ENCODE measurements at places on chromosomes 1 and 21.

DNA sequence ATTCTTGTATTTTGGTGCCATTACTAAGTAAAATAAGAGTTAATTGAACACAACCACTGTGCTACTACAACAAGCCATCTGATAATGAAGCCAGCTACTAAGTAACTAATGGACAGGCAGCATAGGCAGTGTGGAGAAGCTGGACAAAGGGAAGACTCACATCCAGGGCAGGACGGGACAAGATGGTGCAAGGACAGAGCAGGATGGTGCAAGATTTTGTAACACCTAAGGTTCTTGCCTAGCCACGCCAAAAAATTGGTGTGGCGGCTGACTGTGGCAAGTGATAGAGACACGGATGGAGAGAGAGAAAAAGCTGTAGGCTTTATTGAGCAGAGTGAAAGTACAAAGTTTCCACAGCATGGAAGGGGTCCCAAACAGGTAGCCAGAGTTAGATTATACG is 114.0 kb upstream of the VANGL1 start:
- no peak for DNase-seq

DNA sequence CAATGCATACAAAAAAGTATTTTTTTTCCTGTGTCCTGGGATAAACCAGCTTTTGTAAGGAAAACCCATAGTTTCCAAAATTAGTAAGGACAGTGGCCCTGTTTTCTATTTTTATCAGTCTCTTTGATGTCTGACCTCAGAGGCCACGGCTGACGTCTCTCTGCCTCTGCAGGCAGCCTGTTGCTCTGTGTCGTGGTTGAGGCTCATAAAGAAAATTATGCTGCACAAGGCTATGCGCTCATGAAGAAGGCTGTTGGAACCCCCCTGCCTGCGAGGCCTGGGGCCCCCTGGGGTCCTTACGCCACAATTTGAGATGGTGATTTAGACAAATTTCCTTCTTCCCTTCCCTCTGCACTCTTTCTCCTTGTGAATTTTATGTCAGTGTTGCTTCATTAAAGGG is 48.9 kb downstream of the AGPAT3 start:
- DNase-seq: no peak

GRCh38 chr1:92822879-92823278 is 9.0 kb upstream of the RPL5 start:
- no peak for DNase-seq

- no peak for DNase-seq
Measured at GRCh38 chr21:17780539-17780938, 38.6 kb downstream of the C21orf91 start.

DNA sequence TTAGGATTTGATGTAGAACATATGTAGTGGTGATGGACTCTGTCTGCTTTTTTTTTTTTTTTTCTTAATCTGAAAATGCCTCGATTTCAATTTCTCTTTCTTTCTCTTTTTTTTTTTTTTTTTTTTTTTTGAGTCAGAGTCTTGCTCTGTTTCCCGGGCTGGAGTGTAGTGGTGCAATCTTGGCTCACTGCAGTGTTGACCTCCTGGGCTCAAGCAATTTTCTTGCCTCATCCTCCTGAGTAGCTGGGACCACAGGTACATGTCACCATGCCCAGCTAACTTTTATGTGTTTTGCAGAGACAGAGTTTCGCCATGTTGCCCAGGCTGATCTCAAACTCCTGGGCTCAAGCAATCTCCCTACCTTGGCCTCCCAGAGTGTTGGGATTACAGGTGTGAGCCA is 17.4 kb downstream of the MAST2 start:
- DNase-seq: no peak

- no peak for DNase-seq
Measured at GRCh38 chr1:238517711-238518110, 627.0 kb upstream of the ZP4 start.

- DNase-seq: no peak
Measured at GRCh38 chr1:241902391-241903065, 54.5 kb downstream of the EXO1 start.

DNA sequence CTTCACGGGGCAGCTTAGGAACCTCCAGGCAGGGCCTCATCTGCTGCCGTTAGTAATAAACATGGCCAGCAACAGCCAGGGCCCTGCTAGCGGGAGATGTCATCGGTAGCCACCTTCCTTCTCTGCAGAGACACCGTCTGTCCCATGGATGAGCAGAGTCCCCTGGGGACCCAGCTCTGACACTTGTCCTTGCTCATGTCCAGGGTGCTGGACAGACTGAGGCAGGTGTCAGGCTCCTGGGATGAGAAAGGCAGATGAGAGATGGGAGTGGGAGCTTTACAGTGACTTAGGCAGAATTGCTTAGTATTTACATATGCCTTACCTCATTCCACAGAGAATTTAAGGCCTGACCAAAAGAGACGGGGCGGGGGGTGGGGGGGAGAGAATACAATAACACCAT is 25.0 kb downstream of the CAPN2 start:
- no peak for DNase-seq

- no peak for DNase-seq
Measured at GRCh38 chr1:236345728-236346127, 48.4 kb upstream of the EDARADD start.

GRCh38 chr1:204409123-204409522 is 2.5 kb downstream of the PPP1R15B start:
- no peak for DNase-seq

- DNase-seq: no peak
Measured at GRCh38 chr1:107272321-107272720, 131.5 kb downstream of the NTNG1 start.

- DNase-seq: no peak
Measured at GRCh38 chr1:167171286-167171929, 49.3 kb upstream of the POU2F1 start.

DNA sequence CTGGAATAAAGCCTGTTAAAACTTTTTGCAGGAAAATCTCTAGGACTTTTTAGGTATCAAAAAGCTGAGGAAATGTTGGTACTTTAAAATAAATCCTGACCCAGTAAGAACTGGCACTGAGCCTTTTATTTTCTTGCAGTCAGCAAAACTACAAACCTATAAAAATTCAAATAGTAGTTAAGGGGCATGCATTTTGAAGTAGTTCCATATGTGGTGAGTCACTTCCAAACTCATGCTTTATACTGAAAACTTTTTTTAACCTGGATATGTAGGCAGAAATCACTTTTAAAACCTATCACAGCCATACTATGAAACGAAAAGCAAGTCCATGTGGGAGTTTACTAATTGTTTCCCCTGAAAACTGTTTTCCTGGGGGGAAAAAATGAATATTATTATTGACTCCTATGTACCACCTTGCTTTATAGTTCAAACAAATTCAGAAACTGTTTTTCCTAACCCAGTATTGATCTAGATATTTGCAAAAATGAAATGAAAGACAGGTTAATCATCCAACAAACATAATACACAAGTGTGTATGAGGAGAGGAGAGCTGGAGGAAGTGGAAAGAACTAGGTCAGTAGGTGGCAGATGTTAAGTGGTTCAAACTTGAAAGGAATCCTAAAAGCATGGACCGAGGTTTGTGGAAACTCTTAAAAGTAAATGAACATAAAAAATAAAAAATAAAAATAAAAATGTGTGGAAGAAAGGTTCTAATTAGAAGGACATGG is 30.5 kb downstream of the NRIP1 start:
- DNase-seq: no peak

GRCh38 chr21:24093032-24093431 is 1514.2 kb downstream of the MRPL39 start:
- no peak for DNase-seq

GRCh38 chr1:33468967-33469366 is 3.5 kb upstream of the ZSCAN20 start:
- DNase-seq: no peak

GRCh38 chr1:73813716-73814115 is 384.3 kb downstream of the LRRIQ3 start:
- no peak for DNase-seq

GRCh38 chr1:155062702-155063411 is 683 bp upstream of the EFNA4 start:
- peak; percentile 52 for DNase-seq

GRCh38 chr1:157348538-157349480 is 203.5 kb downstream of the FCRL5 start:
- no peak for DNase-seq

- no peak for DNase-seq
Measured at GRCh38 chr21:42188663-42189062, 30.3 kb upstream of the ABCG1 start.

DNA sequence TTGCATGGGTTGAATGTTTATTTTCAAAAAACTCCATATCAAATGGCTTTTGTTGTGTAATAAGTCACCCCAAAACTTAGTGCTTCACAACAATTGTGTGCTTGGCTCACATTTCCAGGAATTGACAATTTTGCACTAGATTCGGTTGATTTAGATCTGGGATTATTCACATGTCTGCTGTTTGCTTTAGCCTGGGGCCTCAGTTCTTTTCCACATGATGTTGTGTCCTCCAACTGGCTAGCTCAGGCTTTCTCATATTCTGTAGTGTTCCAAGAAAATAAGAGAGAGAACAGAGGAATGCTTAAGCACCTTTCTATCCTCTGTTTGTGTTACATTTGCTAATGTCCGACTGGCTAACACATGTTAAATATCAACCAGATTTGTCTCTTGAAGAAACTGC is 281.5 kb upstream of the ADGRL4 start:
- no peak for DNase-seq

GRCh38 chr1:217495249-217495648 is 135.6 kb downstream of the GPATCH2 start:
- no peak for DNase-seq

- no peak for DNase-seq
Measured at GRCh38 chr1:175840787-175841186, 97.4 kb upstream of the TNR start.

GRCh38 chr1:214178102-214178501 is 102.9 kb upstream of the SMYD2 start:
- no peak for DNase-seq

- no peak for DNase-seq
Measured at GRCh38 chr1:109274533-109275476, 8.1 kb downstream of the PSRC1 start.

DNA sequence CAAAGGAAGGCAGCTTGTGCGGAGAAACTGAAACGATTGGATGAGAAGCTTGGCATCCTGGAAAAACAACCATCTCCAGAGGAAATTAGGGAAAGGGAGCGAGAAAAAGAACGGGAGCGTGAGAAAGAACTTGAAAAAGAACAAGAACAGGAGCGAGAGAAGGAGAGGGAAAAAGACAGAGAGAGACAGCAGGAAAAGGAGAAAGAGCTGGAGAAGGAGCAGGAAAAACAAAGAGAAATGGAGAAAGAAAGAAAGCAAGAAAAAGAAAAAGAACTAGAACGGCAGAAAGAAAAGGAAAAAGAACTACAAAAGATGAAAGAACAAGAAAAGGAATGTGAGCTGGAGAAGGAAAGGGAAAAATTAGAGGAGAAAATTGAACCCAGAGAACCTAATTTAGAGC is 47.2 kb downstream of the PRRC2C start:
- DNase-seq: no peak

DNA sequence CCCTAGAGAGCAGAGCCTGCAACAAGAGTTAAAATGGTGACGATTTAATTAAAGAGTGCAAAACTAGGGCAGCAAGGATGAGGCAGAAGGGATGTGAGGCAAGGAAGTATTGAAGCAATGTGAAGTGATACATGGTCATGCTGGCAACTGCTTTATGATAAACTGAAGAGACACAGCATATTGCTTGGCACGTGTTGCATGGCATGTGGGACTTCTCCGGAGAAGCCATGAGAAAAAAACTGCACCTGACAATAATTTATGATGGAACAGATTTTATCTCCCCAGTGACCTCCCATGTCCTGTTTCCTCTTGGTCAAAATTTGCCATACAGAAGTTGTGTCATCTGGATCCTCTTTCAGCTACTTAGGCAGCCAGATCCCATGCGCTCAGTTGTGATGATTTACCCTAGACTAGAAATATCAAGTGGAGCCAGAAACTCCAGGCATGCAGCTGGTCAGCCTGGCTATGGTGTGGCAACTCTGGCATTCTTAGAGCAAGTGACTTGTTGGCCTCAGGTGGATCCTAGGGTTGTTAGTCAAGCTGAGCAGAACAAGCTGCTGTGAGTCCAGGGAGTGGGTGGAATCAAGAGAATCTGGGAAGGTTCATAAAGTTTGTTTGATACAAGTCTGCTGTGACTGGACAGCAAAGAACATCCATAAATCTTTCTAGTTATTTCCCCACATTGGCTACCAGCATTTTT is 611.4 kb upstream of the USP24 start:
- no peak for DNase-seq

GRCh38 chr1:226064816-226065248 is 2.3 kb downstream of the H3-3A start:
- DNase-seq: no peak

GRCh38 chr1:106907795-106908194 is 148.7 kb upstream of the PRMT6 start:
- DNase-seq: no peak

Measured in stimulated activated CD4-positive, alpha-beta T cell treated with anti-CD3 and anti-CD28 coated beads, Interleukin-12 subunit alpha, Interleukin-12 subunit beta, amount 100 ng/mL, for 24 hours (primary cell).